ENCODE measurements at places on chromosomes 5 and 9. TPM values are rescaled to one million over a fixed set of nuclear protein-coding genes. Genes with fewer than 3 reads are reported as not detected.

DNA sequence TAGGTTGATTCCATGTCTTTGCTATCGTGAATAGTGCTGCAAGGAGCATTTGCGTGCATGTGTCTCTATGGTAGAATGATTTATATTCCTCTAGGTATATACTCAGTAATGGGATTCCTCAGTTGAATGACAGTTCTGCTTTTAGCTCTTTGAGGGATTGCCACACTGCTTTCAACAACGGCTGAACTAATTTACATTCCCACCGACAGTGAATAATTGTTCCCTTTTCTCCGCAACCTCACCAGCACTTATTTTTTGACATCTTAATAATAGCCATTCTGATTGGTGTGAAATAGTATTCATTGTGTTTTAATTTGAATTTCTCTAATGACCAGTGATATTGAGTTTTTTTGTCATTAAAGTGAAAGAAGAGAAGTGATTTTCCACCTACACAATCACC lies 18.5 kb downstream of the IFNA5 start:
- no peak for DNase-seq

DNA sequence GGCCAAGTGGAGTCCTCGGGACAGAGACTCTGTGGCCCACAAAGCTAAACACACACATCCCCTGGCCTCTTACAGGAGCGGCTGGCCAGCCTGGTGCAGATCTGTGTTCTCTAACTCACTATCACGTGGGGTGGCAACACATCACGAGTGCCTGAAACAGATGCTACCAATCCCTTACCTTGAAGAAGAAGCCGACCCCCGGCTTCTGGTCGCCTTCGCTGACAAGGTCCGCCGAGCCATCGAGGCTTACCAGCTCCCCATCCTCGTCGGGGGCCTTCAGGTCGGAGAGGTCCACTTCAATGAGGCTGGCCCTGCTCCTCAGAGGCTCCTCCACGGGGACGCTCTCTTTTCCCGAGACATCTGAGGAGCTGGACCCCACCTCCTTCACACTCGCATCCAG lies 86.7 kb downstream of the CAMSAP1 start:
- DNase-seq = no peak

DNA sequence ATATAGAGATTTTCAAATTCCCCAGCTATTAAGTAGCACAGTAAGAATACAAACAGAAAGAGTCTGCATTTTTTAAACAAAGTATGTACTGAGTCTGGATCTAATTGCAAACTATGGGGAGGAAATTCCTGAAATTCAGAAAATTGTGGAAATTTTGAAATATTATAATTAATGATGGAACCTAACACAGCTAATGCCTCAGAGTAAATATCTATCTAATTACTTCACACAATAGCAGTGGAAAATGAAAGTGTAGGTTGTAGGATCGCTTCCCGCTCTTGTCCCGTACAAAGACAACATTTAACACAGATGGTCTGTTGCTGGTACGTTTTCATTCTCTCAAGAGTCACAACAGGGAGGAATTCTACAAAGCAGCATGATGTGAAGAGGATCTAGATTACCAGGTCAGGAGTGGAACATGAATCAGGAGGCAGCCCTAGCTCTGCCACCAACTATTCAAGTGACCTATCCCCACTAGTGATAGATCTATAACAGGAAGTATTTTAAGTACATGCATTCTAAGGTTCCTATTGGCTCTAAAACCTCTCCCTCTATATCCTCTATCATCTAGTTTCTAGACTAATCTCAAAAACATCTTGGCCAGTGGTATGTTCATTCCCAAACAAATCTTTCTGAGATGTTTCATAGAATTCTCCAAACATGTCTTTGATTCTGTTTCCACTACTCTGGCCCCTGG lies 58.9 kb upstream of the GRAMD2B start:
- DNase-seq = no peak

DNA sequence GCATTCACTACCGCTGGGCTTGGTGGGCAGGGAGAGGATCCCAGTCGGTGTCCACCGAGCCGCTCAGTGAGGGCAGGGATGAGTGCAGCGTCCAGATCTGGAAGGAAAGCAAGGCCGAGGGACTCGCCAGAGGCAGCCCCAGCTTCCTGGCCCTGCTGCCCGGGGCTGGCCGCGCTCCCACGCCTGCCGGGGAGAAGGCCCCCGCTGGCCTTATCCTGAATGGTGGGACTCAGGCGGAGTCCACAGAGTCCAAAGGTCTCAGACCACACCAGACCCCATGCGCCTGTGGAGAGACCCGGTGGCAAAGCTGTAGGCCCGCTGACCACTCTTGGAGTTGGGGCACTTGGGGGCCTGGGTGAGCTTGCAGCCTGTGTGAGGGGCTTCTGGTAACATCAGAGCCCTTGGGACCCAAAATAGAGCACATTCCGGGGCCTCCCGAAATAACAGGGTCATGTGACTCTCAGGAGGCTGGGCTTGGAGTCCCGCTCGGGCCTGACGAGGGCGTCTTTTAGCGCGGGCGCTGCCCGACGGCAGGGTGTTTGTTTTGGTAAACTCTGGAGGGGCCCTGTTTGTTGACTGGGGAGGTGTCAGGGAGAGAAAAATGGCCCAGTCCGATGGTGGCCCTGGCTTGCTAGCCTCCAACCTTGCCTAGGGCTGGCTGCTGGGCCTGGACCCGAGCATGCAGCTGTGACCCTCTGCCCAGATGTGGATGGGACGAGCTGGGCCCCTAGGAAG lies 2.8 kb downstream of the RXRA start:
- no peak for DNase-seq

- DNase-seq = no peak
Measured at GRCh38 chr5:58099257-58099656, 360.6 kb downstream of the PLK2 start.

- DNase-seq = no peak
Measured at GRCh38 chr5:149654231-149654630, 72.9 kb downstream of the ARHGEF37 start.

- no peak for DNase-seq
Measured at GRCh38 chr9:72333709-72334108, 31.3 kb downstream of the ZFAND5 start.

DNA sequence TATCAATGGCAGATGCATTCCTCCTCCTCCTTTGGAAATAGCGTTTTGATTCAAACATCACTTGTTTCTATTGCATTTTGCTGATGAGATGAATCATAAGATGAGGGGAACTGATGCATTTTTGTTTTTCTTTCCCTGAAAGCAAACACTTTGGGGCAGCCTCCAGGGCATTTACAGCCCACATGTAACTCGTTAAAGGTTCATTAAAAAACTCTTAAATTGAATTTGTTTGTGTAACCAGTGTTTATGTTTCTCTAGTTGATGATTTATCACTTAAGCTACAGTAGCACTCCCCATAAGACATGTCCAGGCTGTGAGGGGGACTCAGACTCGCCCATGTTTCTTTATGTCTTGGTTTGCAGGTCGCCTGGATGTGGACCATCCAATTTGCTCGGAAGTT lies 246.1 kb upstream of the ANKH start:
- DNase-seq = no peak

- no peak for DNase-seq
Measured at GRCh38 chr9:104027295-104027694, 66.8 kb upstream of the SMC2 start.

GRCh38 chr9:37324691-37325490 lies 97.6 kb upstream of the GRHPR start:
- DNase-seq = no peak

DNA sequence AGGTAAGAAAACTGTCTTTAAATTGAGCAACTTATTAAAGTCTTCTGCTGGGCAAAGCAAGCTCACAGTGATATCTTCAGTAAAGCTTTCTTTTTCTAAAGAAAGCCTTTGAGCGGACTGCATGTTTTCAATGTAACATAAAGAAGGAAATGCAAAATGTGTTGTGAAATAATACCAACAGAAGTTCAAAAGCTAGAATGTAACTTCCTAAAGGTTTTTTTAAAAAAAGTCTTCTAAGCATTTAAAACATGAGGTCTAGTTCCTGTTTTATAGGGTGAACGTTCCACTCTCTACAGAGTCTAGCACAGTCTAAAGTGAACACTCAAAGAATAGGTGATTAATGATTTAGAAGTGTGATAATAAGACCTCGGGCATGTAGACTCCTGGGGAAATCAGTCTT lies 62.9 kb downstream of the DENND1A start:
- no peak for DNase-seq

GRCh38 chr5:65482736-65483545 lies 1.2 kb upstream of the ADAMTS6 start:
- no peak for DNase-seq

- no peak for DNase-seq
Measured at GRCh38 chr9:137772281-137772873, 105.2 kb upstream of the CACNA1B start.

DNA sequence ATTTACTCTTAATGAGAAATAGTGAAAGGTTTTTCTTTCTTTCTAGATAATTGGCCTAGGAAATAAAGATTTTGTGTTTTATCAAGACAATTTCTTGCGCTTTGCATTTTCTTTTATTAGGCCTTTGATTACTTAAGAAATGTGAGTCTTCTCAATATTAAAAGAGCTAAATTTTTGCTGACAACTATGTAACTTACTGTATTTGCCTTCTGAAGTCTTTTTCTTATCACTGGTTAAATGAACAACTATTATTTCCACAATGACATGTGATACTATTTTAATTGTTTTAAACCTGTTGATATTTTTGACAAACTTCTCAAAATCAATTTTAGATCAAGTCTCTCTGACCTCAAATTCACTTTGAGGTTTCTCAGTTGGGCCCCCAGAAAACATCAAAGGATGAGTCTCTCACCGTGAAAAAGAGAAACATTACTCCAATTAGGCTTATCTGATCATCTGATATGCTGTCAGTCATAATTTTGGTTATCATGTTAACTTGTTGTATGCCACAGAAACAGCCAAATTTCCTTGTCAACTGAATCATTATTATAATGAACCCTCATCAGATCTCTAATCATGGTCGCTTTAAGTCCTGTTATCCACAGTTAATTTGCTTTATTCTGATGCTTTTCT lies 48.8 kb downstream of the RAPGEF1 start:
- DNase-seq = no peak

DNA sequence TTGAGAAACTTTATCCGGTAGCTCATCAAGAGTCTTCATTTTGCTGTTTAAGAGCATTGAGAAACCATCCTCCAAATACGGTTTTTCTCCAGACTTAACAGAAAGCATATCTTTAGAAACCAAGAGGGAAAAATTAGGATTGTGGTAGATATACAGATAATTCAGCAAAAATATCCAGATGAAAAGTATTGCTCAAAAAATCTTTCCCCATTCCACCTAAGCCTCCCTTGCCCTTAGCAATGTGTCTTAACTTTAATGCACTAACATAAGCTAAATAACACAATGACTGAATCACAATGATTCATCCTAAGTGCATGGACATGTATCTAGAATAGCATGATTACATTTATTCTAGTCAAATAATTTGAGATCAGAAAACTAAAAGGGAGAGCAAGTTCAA lies 130.3 kb upstream of the TARS1 start:
- no peak for DNase-seq

DNA sequence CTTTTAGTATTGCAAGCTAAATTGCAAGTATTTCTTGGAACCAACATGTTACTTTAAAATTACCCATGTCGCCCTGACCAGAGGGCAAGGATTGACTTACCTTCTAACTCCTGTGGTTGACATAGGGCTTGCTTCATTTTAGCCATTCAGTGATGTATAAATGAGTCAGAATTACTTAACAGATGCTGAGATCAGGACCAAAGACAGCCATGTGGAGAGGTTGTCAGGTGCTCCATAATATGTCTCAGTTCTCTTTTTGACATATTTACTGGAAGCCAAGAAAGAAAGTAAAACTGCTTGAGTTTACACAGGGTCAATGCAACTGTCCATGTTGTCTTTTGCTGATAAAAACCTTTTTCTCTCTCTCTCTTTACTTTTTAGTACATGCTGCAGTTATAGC lies 33.2 kb downstream of the F2RL2 start:
- DNase-seq = peak; percentile 35

DNA sequence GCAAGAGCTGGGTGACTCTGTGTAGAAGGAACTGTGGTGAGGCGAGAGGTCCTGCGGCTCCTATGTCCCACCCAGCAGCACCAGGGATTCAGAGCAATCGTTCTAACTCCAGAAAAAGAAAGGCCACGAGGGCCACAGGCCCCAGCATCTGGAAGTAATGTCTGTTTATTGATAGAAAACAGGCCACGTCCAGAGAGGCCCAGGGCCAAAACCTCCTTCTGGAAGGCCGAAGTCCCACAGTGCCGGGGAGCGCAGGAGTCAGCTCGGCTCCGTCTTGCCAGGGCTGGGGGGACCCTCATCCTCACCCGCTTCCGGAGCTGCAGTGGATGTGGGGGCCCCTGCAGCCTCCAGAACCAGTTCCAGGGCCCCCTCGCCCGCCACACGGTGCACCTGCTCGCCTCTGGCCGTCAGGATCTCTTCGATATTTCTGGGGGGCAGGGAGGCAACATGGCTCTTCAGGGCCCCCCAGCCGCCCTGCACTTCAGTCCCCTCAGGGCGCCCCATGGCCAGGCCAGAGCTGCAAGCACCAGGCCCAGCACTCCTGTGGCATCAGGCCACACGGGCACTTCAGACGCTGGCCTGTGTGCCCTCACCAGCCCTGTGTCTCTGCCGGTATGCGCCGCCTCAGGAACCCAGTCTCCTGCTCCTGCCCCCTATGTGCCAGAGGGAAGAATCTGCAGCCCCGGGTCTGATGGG lies 1.6 kb downstream of the DNLZ start:
- DNase-seq = no peak

GRCh38 chr5:16953729-16954128 lies 17.6 kb upstream of the MYO10 start:
- DNase-seq = no peak

GRCh38 chr5:92402045-92402444 lies 1018.9 kb upstream of the ARRDC3 start:
- no peak for DNase-seq

GRCh38 chr9:108080285-108080684 lies 590.7 kb upstream of the KLF4 start:
- no peak for DNase-seq

DNA sequence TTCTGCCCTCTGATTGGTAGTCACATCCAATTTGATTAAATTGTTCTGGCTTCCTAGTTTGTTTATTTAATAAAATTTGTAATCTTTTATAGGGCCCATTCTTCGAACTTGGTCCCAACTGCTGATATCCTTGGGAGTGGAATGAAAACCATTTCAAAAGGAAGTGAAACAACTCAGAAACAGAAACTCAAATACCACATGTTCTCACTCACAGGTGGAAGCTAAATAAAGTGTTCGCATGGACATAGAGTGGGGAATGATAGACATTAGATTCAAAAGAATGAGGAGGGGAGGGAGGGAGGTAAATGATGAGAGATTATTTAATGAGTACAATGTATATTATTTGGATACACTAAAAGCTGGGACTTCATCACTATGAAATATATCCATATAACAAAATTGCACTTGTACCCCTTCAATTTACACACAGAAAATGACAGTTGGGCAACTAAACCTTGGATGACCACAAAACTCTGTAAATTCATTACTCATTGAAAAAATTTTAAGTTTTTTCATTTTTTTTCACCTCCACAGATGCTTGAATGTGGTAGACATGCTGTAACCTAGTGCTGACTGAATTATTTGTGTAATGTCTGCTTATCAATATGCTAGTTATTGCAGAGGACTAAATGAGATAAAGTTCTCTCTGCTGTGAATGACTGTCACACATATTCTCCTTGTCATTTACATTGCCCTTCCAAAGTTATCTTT lies 16.0 kb downstream of the ATP10B start:
- no peak for DNase-seq

Gene AFAP1L1
- 0.12 TPM for total RNA-seq

Gene PCDHGA6
- total RNA-seq = 0.29 TPM

Gene IL33
- not detected for total RNA-seq

Gene SPINK5
- total RNA-seq = not detected

Gene EFCAB9
- total RNA-seq = not detected

Gene CYLC2
- not detected for total RNA-seq

Gene MLANA
- total RNA-seq = not detected

Gene PCDHGA5
- total RNA-seq = not detected

Gene CER1
- total RNA-seq = not detected

Gene CNTNAP3B
- total RNA-seq = not detected

Gene ZBTB5
- total RNA-seq = 13.2 TPM

Data from activated T-cell treated with anti-CD3 and anti-CD28 coated beads, Interleukin-2, amount 50 U/mL, for 72 hours (primary cell).